ENCODE measurements at places on chromosomes 5 and 9.

- DNase-seq, result no peak
Observed at GRCh38 chr9:133170716-133171115, 7.0 kb upstream of the GBGT1 start.

DNA sequence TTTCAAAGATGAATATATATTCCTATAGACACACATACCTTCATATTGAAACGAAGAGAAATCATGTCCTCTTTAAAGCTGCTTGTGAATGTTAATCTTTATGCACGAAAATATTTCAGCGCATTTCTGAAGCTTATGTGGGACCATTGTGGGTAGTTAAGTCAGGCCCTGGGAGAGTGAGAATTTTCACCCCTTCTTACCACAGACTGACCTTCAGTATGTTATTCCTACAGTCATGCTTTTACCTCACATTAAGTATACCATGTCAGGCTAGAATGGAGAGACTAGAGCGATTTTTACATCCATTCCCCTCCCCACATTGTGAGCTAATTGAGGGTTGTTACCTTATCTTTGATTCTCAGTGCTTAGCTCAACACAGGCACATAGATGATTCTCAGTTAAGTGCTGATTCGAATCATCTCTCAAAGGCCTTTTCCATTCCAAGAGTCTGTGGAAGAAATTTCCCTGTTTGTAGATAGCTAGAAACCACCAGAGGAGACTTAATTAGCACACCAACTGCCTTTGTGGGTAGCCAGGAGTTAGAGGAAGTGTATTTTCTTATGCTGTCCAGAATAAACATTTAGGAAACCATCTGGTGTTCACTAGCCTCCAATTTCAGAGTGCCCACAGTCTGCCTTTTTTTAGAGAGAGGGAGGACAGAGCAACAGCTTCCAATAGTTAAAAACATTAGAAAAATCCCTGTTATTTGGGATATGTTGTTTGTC is 110.5 kb downstream of the MEGF10 start:
- DNase-seq, result no peak

GRCh38 chr5:82720213-82721086 is 356.7 kb downstream of the TMEM167A start:
- no peak for DNase-seq

DNA sequence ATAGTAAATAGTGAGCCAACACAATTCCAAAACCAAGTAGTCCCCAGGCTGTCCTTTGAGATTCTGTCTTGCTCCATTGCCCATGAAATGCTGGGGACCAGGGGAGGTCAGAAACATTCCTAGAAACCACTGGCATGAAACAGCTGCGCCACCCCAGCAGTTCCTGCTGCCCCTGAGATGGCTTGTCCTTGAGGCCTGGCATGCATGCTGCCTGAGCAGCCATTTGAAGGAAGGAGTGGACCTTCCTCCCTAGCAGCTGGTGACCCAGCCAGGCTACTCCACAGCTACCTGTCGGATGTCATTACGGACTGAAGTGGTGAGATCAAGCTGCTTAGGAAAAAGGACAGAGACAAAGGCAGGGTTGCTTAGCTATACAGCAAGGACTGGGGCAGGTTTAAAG is 260.6 kb downstream of the DENND1A start:
- no peak for DNase-seq

DNA sequence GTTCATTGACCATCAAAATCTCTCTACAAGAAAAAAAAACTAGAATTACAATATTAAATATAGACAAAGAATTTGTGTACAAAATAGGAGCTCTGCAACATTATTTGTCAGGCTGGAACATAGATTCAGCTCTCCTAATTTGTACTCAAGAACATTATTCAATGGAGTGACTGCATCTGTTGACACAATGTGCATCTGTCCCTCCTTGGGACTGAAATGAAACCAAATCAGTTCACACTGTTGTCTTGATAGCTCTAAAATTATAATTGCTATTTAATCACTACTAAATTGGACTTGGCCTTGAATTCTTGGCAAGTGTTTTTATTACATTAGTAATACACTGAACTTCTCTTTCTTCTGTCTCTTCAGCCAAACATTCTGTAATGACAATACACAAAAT is 47.7 kb downstream of the FTMT start:
- DNase-seq, result no peak

DNA sequence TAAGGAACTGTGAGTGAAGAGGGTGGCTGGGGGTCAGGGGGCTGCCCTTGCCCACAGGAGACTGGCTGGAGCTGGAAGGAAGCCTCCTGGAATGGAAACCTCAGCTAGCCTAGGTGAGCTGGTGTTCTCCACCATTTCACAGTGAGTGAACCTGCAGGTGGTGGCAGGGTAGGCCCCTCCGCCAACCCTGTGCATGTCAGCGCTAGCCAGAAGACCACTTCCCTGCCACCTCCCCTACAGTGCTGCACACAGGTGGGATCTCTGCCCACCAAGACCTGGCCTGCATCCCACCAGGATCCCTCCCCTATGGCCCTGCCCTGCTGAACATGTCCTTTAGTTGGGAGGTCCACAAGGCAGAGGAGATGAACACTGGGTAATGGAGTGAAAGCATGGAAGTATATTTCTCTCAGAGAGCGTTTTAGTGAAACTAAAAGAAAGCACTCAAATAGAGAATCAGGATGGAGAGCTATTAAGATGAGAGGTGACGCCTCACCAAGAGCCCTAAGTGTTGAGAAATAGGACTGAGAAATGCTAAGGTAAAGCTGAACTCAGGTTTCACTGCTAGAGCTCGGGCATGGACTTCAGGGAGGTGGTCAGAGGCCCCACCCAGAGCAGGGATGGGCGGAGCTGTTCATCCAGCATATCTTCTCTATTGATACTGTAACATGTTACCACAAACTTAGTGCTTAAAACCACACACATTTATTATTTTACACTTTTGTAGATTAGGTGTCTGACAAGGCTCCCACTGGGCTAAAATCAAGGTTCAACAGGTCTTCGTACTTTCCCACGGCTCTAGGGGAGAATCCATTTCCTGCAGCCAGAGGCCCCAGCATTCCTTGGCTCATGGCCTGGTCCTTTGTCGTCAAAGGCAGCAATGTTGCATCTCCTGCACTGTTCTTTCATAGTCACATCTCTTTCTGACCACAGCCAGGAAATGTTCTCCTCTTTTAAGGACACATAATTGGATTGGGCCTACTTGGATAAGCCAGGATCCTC is 83.2 kb downstream of the DIRAS2 start:
- DNase-seq, result no peak

DNA sequence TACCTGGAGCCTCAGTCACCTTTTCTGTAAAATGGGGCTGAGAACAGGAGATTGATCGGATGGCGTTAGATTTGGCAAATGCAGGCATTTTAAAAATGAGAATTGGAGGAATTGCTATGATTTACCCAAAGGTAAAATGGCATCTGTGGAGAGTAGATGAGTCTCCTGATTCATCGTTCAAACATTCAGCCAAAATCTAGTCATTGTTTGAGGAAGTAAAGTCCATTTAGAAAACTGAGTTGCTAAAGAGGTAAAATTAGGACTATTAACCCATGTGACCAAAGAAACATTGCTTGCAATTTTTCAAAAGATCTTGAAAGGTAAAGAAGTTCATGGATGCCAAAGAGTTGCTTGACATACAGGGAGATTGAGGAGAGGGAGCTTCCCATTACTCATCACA is 69.7 kb downstream of the ZNF462 start:
- DNase-seq, result no peak

DNA sequence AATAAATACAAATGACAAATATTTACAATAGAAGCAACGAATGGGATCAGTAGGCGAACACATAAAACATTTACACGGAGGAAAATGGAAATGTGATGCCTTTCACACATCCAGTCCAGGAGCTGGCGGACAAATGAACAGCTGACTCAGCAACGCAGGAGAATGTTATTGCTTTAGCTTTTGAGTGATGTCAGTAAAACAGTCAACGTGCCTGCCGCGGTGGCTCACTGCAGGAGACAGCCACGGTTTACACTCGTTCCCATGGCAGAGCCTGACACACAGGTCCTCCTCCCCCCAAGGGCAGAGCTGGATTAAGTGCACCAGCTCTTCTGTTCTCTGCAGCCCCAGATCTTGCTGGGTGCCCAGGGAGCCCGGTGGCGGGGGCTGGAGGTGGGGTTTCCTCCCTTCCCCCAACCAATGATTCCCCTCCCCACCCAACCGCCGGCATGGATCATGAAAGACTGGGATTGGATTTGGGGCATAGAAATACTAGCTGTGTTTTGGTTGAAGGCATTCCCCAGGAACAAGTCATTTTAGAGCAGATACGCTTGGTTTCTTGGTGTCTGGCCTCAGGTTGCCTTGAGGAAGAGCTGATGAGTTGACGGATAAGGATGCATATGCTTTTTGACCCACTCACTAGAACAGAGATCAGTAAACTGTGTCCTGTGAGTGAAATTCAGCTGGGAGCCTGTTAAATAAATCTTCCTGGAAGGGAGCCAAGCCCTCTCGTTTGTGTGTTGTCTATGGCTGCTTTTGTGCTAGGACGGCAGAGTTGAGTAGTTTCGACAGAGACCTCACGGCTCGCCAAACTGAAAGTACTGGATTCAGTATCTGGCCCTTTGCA is 12.5 kb downstream of the STC2 start:
- no peak for DNase-seq

DNA sequence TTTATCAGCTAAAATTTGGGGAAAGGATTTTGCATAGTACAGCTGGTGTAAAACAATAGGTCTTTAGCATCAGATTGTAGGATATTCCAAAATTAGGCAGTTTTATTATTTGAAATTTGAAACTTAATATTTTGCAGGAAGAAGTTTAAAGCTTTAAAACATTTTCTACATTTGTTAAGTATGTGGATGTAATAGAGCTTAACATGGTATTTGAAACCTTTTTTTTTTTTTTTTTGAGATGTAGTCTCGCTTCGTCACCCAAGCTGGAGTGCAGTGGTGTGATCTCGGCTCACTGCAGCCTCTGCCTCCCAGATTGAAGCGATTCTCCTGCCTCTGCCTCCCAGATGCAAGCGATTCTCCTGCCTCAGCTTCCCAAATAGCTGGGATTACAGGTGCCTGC is 2.9 kb downstream of the DENND4C start:
- DNase-seq, result no peak

DNA sequence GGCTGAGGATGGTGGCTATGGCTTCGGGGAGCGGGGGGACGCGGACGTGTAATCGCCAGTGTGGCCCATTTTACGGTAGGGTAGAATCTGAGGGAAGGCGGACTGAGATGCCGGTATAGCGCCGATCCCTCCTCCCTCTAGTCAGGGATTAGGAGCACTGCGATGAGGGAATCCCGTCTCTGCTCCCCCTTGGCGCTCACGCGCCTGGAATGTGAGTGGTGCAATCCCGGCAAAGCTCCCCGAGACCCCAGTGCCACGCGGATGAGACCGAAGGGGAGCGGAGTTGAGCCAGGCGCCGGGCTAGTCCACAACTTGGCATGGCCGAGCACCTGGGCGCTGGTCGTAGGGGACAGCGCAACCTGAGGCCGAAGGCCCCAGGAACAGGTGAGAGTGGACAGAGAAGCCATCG is 2.2 kb downstream of the NPR3 start:
- DNase-seq, result no peak

GRCh38 chr9:84490842-84491325 is 150.3 kb upstream of the SLC28A3 start:
- no peak for DNase-seq

DNA sequence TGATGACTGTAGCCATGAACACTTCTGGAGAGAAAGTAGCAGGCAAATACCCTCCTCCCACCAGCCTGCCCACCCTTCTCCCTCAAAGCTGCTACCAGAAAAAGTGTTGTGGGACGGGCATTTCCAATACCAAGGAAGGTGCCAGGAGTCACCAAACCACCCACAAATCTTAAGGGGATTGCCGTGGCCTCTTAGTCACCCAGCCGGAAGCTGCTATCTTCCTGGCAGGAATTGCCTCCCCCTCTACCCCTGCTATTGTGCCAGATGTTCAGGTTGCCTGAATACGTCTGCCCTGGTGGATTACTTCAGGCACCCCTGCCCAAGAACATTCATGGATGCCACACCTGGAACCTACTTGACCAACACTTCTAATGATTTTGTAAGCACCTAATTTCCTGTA is 156.1 kb downstream of the TTC39B start:
- DNase-seq, result no peak

DNA sequence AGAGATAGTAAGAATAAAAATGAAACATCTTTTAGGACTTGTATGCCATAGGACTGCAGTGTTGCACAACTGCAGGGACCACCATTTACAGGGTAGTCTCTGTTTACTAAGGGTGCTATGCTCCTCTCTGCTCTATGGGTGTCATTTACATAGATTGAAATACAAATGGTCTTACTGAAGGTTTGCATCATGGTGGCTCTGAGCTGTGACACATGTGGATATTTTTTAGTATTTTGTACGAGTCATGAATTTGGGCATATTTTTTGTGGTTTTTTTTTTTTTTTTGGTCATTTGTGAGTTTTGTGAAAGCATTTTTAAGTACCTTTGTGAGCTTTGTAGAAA is 47.4 kb downstream of the CSNK1G3 start:
- DNase-seq, result no peak

- DNase-seq, result no peak
Observed at GRCh38 chr9:7118633-7119032, 360.9 kb downstream of the KDM4C start.

DNA sequence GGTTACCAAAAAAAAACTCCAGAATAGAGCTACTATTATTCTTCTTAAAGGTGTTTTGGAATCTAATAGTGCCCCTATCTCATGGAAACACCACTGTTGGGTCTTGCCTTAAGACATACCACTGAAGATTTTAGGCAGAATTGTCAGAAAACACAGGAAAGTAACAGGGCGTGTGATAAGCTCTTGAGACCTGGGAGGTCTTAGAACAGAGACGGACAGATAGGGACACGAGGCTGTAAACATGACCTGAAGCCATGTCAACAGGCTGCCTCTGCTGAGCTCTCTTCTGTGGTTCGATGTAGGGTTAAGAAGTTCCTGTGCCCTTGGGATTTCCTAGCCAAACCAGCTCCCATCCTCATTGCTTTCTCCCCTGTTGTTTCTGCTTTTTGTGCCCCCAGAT is 69.3 kb downstream of the CTSL start:
- DNase-seq, result no peak

GRCh38 chr5:138911441-138911840 is 36.3 kb upstream of the LRRTM2 start:
- no peak for DNase-seq

DNA sequence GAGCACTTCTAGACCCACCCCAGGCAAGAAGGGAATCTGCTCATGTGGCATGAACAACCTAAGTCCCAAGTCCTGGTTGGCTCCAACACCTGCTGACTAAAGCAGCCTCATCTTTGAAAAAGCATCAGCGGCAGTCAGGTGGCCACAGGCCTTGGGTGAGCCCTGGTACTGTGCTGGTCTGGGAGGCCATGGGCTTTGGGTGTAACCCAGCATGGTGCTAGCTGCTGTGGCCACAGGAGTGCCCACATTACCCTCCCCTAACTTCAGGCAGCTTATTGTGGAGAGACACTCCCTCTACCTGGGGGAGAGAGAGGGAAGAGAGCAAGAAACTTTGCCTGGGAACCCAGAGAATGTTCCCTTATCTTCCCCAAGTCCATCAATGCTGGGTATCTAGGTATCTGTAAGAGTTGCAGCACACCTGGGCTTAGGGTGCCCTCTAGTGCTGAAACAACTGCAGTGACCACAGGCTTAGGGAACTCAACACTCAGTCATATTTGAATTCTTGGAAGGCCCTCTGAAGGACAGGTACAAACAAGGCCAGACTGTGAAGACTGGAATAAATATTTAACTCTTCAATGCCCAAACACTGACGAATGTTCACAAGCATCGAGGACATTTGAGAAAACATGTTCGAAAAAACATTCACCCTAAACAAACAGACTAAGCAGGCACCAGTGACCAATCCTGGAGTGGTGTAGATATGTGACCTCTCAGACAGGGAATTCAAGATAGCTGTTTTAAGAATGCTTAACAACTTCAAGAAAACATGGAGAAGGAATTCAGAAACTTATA is 69.9 kb upstream of the OR2K2 start:
- no peak for DNase-seq

All from left ventricle myocardium inferior (tissue), 1 donor.